ENCODE measurements at places on chromosomes 5 and 9.

GRCh38 chr5:157025093-157025698 is 33.7 kb downstream of the HAVCR1 start:
- DNase-seq, result no peak

GRCh38 chr5:41264019-41264418 is 50.7 kb upstream of the C6 start:
- DNase-seq, result no peak

DNA sequence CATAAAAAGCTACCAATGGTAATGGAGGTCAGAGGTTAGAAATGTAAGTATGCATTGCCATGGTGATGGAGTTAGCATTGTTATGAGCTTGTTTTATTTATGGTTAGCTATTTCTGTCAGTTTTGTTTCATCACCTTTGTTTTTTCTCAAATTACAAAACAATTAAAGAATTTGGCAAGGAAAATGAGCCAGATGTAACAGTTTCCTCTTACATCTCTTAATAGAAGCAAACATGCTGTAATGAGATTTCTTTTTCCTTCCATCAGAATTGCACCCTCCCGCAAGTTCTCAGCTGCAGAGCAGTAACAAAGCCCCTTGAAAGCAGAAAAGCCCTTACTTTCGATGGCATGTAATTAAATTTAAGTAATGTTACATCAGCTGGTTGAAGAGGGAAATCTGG is 233.0 kb downstream of the SGCD start:
- DNase-seq, result no peak

GRCh38 chr5:169557838-169558237 is 25.7 kb upstream of the SPDL1 start:
- DNase-seq, result no peak

DNA sequence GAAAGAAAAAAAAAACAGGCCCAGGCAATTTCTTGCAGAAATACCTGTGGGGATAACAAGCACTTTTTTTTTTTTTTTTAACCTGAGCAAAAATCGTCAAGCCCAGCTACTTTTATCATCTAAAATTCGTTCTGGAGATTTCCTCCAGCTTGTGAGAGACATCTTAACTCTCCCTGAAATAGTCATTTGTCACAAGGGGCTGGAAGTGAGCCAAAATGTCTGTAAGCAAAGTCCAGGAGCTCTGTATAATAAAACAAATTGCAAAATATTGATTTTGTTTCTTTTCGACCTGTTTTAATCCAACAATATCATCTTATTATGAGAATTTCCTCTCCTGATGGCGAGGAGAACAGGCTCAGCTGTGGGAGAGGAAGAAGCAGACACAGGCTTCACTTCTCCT is 168.4 kb downstream of the TTLL11 start:
- DNase-seq, result no peak

GRCh38 chr5:54341971-54342370 is 31.6 kb upstream of the ARL15 start:
- no peak for DNase-seq

DNA sequence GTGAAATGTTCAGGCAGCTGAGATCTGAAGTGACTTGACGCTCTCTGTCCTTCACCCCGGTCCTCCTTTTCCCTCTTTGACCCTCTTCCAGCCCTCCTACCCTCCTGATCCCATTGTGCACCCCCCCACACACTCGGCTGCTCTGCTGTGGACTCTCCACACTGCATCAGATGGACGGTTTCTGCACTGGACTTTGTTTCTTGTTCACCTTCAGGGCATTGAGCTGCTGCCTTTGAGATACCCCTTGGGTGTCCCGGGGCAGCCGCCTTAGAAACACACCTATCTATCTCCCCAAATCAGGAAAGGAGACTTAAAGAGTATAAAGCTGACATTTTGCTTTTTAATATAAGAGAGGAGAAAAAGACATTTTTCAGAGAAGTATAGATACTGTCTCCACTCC is 27.5 kb downstream of the AMBP start:
- DNase-seq, result no peak

DNA sequence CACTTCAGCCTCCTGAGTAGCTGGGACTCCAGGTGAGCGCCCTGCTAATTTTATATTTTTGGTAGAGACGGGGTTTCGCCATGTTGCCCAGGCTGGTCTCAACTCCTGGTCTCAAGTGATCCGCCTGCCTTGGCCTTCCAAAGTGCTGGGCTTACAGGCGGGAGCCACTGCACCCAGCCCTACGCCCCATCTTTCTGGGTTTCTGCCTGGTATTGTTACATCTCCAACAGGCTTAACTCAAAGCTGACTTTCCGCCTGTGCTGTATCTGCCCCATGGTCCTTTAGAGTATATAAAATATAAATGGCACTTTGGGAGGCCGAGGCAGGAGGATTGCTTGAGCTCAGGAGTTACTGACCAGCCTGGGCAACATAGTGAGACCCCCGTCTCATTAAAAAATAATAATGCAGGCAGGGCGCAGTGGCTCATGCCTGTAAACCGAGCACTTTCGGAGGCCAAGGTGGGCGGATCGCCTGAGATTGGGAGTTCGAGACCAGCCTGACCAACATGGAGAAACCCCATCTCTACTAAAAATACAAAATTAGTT is 36.5 kb upstream of the GLDC start:
- DNase-seq, result no peak

GRCh38 chr5:425714-426113 is 17.3 kb upstream of the EXOC3 start:
- no peak for DNase-seq

All from NCI-H1417 treated with DMSO at 0.1 percent for 48 hours (cell line).